Anterior cingulate cortex (tissue), 58 donors: ENCODE measurements at places on chromosomes 3 and 15.

- no peak for DNase-seq
Observed at GRCh38 chr3:47421741-47422649, 41.2 kb downstream of the PTPN23 start.

DNA sequence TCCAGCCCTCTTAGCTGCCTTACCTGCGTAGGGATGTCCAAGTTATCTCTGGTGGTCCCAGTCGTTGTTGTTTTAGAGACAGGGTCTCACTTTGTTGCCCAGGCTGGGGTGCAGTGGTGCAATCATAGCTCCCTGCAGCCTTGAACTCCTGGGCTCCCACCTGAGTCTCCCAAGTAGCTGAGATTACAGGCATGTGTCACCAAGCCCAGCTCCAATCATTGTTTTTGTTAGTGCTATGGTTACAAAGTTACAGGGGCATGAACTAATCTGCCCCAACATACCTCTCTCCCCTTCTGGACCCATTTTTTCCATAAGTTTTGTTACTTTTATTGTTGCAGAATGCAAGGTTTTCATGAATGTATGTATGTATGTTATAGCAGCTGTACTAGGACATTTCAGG, 54.7 kb downstream of the CTDSPL2 start:
- no peak for DNase-seq

GRCh38 chr3:30628901-30629590, 22.6 kb downstream of the TGFBR2 start:
- DNase-seq: peak; percentile 28

GRCh38 chr3:8325306-8325705, 176.3 kb upstream of the LMCD1 start:
- no peak for DNase-seq

- DNase-seq: no peak
Observed at GRCh38 chr3:55164876-55165275, 237.0 kb upstream of the LRTM1 start.

DNA sequence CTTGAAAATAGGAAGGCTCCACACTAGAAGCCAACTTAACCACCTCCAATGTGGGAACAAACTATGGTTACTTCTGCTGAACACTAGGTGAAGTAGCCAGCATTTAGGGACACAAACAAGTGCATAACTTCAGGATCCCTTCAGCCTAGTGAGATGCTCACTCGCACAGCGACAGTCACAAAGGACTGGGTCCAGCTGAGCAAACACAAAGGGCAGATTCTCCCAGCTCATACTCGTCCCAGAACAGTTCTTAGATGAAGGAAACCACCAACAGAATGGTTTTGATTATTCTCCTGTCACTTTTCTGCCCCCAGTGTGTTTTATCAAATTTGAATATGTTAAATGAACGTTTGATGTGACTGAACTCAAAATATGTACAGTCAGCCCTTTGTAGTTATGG, 201.6 kb downstream of the KCNAB1 start:
- peak; percentile 11 for DNase-seq

- DNase-seq: no peak
Observed at GRCh38 chr15:35023804-35024203, 35.7 kb upstream of the ZNF770 start.

GRCh38 chr3:103785017-103785416, 1350.2 kb downstream of the ZPLD1 start:
- no peak for DNase-seq

GRCh38 chr15:88204584-88204983, 52.0 kb downstream of the NTRK3 start:
- DNase-seq: no peak

DNA sequence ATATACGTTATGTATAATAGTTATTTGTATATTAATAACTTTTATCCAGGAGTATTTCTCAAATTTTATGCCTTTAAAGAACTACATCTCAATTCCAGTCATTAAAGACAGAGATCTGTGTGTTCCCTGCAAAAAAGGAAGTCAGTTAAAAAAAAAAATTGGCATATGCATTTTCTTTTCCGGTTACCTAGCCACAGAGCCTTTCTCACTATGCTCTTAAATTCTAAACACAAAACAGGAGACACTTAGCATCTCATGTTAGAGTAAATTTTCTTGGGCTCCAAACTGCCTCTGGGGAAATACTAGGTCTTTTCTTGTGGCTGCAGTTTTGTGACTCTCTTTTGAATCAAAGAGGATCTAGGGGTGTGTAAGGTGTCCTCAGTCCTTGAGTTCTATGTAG, 105.9 kb downstream of the KCNH8 start:
- no peak for DNase-seq

- DNase-seq: no peak
Observed at GRCh38 chr3:94234177-94234788, 171.4 kb downstream of the NSUN3 start.

GRCh38 chr3:153052096-153052460, 109.9 kb upstream of the RAP2B start:
- DNase-seq: no peak

- no peak for DNase-seq
Observed at GRCh38 chr3:177725165-177725564, 527.9 kb upstream of the TBL1XR1 start.

DNA sequence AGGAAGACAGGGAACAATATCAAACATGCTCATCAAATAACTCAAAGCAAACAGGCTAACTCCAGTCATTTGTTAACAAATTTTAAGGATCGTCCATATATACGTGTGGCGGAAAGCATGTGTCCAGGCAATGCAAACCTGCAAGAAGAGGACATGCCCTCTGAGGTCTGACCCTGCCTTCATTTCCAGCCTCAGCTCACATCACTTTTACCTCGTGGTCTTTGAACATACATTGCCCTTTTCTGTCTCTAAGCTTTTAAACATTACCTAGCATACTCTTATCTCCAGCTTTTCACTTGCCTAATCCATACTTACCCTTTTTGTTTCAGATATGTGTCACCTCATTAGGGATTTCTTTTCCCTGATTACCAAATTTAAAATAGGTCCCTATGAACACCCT, 944.4 kb downstream of the ROBO1 start:
- DNase-seq: no peak

DNA sequence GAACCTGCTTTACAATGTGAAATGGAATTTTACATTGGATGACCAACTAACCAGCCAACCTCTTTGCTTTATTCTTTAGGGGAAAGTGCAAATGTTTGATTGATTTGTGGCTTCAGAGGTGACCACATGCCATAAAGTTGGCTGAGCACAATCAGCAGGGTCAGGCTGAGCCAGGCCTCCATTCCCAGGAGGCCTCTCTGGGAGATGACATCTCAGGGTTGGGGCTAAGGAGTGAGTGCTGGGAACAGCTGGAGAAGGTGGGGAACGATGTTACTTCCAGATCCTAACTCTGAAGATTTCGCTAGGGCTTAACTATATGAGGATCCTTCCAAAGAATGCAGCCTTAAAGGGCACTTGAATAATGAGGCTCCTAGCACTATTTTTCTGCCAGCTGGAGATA, 131.7 kb downstream of the ATP10A start:
- DNase-seq: no peak

DNA sequence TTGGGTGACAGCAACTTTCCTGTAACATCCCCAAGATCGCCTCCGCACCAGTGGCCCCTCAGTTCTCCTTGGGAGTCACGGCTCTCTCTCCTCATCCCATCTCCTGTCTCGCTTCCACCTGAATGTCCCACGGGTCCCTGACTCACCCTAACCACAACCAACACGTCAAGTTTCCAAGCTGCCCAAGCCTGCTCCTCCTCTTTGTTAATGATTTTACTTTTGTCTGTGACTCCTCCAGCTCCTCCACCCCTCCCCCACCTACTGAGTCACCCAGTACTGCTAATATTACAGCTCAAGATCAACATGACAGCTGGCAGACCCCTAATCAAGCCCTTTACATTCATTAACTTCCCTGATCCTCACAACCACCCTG, 39.3 kb downstream of the BDH1 start:
- no peak for DNase-seq

DNA sequence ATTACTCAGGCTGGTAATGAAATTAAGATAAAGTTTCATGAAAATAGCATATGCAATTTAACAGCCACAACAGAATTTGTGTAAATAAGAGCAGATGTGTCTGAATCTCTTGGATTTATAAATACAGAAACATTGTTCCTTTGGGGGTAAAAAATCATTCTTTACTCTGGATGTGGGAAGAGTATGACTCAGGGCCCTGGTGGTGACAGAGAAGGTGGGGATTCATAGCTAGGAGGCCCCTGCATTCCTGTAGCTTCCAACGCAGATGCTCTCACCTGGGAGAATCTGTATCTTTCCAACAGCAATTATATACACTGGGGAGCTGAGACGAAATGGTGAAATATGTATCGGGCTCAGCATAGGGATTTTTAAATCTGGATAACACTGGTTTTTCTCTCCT, 167.6 kb upstream of the CADPS start:
- DNase-seq: no peak

DNA sequence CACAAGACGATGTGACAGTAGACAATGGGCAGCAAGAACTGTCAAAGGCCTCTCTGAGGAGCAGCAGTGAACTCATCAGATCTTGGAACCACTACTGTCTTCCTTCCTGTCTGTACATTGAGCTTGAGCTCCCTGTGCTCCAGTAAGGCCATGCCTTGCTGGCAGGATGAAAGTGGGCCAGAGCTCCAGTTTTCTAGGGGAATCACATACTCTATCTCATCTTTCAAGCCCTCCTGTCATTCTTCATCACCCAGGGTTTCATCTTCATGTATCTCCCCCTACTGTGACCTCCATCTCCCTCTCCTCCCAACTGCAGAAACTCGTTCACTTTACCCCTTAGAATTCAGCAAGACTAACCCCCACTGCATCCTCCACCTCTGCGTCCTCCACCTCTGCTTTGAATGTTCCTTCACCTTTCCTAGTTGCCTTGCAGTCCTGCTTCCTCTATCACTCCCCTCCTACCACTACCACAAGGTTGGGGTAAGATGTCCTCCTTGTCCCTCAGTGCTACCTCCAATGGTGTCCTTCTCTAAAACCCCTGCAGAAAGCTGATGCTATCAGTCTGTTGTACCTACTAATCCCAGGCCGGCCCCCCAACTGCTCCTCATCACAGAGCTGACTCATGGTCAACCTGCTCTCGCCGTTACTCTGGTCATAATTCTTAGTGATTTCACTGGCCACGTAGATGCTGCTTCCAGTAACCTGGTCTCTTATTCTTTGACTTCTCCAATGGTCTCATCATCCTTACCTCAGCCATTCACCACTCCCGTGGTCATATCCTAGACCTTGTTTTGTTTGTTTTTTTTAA, 22.3 kb downstream of the NKIRAS1 start:
- DNase-seq: no peak

DNA sequence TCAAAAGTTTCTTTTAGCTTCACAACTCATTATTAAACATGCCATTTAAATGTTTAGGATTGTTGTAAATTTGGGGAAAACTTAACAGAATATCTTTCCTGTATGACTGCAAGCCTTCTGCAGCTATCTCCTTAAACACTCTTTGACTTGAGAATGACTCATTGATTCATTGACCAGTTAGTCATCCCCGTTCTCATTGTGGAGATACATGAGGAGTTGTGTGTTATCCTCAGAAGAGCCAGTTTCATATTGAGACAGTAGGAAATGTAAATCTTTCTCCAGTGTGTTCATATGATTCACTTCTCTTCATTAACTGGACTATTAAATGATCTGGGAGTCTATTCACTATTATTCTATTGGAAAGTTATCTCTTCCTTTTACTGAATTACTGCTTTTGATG, 83.0 kb downstream of the CRYGS start:
- no peak for DNase-seq

- no peak for DNase-seq
Observed at GRCh38 chr15:82804575-82804949, 1.3 kb downstream of the FSD2 start.

- no peak for DNase-seq
Observed at GRCh38 chr3:50347187-50347813, 1.8 kb upstream of the ZMYND10 start.

- no peak for DNase-seq
Observed at GRCh38 chr3:168858327-168858726, 762.6 kb upstream of the GOLIM4 start.

GRCh38 chr15:89198934-89199333, 22.4 kb downstream of the RLBP1 start:
- DNase-seq: no peak

- DNase-seq: no peak
Observed at GRCh38 chr3:158961911-158962310, 160.1 kb downstream of the MFSD1 start.

- DNase-seq: no peak
Observed at GRCh38 chr3:99648516-99648915, 10.1 kb downstream of the COL8A1 start.

DNA sequence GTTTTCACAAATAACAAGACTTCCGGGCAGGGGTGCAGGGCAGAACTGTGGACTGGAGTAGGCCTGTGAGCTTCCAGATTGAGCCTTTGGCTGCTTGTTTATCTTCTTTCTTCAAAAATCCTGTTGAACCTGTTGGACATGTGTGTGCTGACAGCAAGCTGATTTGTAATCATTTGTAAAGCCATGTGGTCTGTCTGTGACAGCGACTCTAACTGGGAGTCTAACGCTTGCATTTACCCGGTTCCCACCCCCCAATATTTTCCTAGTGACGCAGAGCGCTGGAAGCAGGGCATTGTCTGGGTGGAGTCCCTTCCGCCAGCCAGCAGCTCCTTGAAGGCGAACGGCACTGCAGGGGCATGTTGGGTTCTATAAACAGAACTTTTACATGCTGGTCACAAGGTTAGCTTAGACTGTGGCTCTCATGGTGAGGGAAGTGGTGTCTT, 85.7 kb upstream of the MYZAP start:
- no peak for DNase-seq

- no peak for DNase-seq
Observed at GRCh38 chr3:69594286-69594685, 145.0 kb upstream of the MITF start.

DNA sequence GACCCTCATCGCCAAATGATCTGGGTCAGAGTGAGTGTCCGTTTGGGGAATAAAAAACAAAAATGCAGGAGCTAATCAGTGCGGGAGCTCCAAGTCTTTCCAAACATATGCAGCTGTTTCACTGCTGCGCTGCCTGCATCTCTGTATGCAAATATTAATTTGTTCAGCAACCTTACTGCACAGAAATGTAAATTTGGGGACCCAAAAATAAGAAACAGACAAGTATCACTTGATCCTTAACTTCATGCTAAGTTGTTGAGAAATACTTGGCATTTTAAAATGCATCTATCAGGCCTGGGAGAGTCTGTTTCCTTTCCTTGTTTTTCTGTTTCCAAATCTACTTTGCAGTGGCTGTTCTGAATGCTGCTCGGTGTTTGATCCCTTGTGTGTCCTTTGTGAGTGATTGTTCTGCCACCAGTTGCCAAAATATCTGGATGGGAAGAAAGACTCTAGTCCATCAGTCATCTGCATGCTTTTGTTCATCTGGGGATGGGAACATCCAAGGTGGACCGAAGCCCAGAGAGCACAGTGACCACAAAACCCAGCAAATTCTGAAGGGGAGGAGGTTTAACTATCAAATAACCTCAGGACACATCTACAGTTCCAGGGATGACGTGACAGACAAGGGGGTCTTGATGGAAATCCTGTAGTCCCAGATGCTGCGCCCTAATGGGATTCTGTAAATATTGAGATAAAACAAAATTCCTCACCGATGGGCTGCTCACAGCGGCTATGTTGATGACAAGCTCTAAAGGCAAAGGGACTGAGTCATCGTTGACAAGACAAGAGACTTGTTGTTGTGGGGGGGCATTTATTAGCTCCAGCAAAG, 199.5 kb upstream of the WNT5A start:
- no peak for DNase-seq
